Activated CD8-positive, alpha-beta memory T cell treated with anti-CD3 and anti-CD28 coated beads, Interleukin-2, amount 10 ng/mL, durations not matched to agents 7 days and 5 days (primary cell): ENCODE measurements at places on chromosomes 7 and 10. TPM values are rescaled to one million over a fixed set of nuclear protein-coding genes. Genes with fewer than 3 reads are reported as not detected.

GRCh38 chr10:123769647-123770046 lies 103.5 kb downstream of the GPR26 start:
- no peak for DNase-seq
- peaks cover 19% of the 10 kb centered on the region for H3K27me3 ChIP-seq
- H3K4me3 ChIP-seq = no peak overlapping the region
- H3K4me1 ChIP-seq = peaks cover 7% of the 10 kb centered on the region
- H3K27ac ChIP-seq = no peak overlapping the region

GRCh38 chr10:32384171-32384570 lies 37.2 kb upstream of the EPC1 start:
- no peak overlapping the region for H3K27ac ChIP-seq
- no peak overlapping the region for H3K4me3 ChIP-seq
- no peaks in the 10 kb centered on the region for H3K27me3 ChIP-seq

DNA sequence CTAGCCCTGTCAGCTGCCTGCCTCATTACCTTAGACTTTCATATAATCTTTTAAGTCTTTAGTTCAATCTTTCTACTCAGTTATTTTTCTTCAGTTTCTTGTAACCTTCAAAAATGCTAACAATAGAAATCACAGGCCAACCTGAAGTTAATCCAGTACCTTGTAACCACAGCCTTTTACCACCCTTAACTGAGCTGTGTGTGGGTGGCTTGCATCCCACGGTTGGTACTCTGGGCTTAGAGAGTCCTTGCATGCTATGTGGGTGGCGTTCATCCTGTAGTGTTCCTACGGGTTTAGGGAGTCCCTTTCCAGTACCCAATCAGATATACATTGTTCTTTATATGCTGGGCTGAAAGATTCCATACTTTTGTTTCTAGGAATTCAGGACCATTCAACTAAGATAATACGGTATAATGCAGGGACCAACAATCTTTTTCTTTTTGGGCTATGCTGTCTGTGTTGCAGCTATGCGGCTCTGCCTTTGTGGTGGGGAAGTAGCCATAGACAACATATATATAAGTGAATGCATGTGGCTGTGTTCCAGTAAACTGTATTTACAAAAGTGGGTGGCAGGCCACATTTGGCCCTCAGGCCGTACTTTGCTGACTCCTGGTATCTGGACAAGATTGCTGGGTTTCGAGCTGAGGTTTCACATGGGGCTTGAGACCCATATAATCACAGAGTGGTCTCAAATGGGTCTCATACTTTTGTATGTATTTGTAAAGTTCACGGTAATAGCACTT lies 280.8 kb upstream of the LRGUK start:
- no peak overlapping the region for H3K27ac ChIP-seq
- DNase-seq = no peak
- no peaks in the 10 kb centered on the region for H3K4me1 ChIP-seq
- no peaks in the 10 kb centered on the region for H3K27me3 ChIP-seq
- peaks cover 5% of the 10 kb centered on the region for H3K36me3 ChIP-seq
- no peak overlapping the region for H3K4me3 ChIP-seq

DNA sequence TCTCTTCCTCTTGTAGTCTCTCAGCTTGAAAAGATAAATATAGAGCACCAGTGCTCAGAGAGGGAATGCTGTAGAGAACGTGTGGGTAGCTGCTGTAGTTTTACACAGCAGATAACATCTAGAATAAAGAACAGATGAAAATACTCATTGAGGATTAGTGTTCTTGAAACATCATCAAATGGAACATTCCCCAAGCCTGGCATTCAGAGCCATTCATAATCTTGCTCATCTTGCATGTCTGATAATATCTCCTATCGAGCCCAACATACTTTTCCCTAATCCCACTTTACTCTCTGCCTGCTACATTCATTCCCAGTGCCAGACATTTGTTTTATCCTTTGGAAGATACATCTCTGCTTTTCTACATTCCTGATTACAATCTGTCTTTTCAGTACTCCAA lies 35.2 kb downstream of the MCU start:
- H3K27me3 ChIP-seq = no peaks in the 10 kb centered on the region
- H3K4me1 ChIP-seq = peaks cover 9% of the 10 kb centered on the region
- H3K4me3 ChIP-seq = no peak overlapping the region
- no peak for DNase-seq

DNA sequence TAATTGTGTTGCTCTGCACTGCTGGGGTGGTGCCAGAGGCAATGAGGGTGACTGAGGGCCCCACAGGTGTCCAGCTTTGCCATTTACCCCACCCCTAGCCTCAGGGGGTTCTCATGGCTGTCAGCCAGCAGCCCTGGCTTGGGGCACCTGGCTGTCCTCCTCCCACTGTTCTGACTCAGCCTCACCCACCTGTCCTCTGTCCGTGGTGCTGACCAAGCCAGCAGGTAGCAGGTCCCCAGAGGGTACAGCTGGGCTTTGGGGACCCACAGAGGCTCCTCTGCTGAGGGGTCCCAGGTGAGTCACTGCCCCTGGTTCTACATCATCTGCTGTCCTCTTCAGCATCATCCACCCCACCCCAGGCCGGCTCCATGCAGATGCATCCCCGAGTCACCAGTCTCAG lies 32.2 kb upstream of the ZNF716 start:
- DNase-seq = no peak
- H3K27me3 ChIP-seq = no peaks in the 10 kb centered on the region
- no peaks in the 10 kb centered on the region for H3K36me3 ChIP-seq

DNA sequence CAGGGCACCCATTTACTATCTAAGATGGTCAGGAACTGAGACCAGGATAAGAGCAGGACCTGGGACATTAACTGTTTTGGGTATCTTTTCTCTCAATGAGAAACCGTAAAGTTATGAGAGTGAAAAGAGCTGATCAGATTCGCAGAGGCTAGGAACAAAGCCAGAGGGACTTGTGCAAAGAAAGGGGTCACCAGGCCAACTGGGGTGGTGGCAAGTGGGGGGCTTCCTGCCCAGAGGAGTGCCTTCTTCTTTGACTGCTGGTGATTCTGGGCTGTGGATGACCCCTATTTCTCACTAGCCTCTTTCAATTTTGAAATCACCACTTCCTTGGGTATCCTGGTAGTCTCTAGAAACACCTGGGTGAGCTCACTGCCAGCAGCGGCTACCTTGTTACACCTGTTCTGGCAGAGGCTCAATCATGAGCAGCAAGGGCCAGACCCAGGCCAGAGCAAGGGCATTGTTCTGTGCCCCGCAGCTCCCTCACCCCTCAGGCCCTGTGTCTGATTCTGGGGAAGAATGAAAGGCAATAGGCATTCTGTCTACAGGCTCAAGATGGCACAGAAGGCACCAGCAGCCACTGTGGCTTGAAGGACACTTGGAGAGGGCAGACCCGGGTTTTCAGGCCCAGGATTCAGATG lies 999 bp downstream of the SFTPD start:
- no peak for DNase-seq
- H3K36me3 ChIP-seq = no peaks in the 10 kb centered on the region
- H3K4me3 ChIP-seq = no peak overlapping the region
- no peak overlapping the region for H3K27ac ChIP-seq
- peaks cover 35% of the 10 kb centered on the region for H3K27me3 ChIP-seq

Gene MOGAT3
- total RNA-seq = not detected

Gene GIMAP6
- total RNA-seq = 65.0 TPM

Gene EIF5AL1
- total RNA-seq = 1.1 TPM

Gene PTEN
- total RNA-seq = 90.4 TPM

Gene FAM131B
- 2.3 TPM for total RNA-seq
